Neural crest cell (in vitro differentiated cells): ENCODE measurements at places on chromosomes 2 and 18. TPM values are rescaled to one million over a fixed set of nuclear protein-coding genes. Genes with fewer than 3 reads are reported as not detected.

DNA sequence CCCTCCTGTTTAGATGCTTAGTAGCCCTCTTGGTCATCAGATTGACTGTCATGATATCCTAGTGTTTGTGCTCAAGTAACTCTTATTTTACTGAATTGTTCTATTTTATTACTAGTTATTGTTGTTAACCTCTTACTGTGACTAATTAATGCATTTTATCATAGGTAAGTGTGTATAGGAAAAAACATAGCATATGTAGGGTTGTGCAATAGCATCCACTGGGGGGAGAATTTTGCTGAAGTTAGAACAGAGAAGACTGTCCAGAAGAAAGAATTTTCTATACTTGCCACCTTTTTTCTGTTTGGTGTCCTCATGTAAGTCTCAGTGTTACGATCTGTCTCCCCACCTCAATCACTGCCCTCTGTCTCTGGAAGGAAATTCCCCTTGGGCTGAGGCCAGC, 177.4 kb downstream of the RPIA start:
- H3K4me3 ChIP-seq: no peak overlapping the region
- DNase-seq: no peak
- H3K27me3 ChIP-seq: no peaks in the 10 kb centered on the region
- H3K4me1 ChIP-seq: no peaks in the 10 kb centered on the region

GRCh38 chr2:12778369-12778768, 61.6 kb downstream of the TRIB2 start:
- no peaks in the 10 kb centered on the region for H3K36me3 ChIP-seq
- H3K4me3 ChIP-seq: no peak overlapping the region
- peaks cover 16% of the 10 kb centered on the region for H3K4me1 ChIP-seq
- no peak for DNase-seq

ANKRD29 gene
- total RNA-seq: 0.61 and 0.96 TPM in 2 replicates

GPR39 gene
- total RNA-seq: 0.25 and 0.35 TPM in 2 replicates

GRCh38 chr2:232038251-232038880, 76.9 kb downstream of the DIS3L2 start:
- no peak overlapping the region for H3K27ac ChIP-seq
- H3K36me3 ChIP-seq: peaks cover 38% of the 10 kb centered on the region
- H3K4me3 ChIP-seq: no peak overlapping the region
- DNase-seq: no peak
- H3K4me1 ChIP-seq: peaks cover 21% of the 10 kb centered on the region
- no peaks in the 10 kb centered on the region for H3K27me3 ChIP-seq

GRCh38 chr18:79252904-79253633, 142.7 kb upstream of the NFATC1 start:
- peaks cover 4% of the 10 kb centered on the region for H3K36me3 ChIP-seq
- H3K27me3 ChIP-seq: no peaks in the 10 kb centered on the region
- peaks cover 62% of the 10 kb centered on the region for H3K4me1 ChIP-seq

DNA sequence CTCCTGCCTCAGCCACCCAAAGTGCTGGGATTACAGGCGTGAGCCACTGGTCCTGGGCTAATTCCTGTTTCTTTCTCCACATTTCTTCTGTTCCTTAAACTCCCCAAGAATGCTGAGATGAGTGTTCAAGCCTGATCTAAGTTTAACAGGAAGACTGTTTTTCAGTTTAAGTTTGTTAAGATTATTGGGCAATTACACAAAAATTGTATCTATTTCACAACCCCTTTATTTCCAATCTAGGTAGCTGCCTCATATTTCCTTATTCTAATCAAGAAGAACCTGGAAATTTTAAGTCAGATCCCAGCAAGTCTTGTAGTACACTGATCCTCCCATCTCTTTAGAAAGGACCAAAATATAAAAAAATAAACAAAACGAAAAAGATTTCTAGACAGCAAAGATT, 11.7 kb downstream of the SFT2D3 start:
- H3K4me1 ChIP-seq: peaks cover 10% of the 10 kb centered on the region

AQP12B gene
- not detected in 2 replicates for total RNA-seq

DNA sequence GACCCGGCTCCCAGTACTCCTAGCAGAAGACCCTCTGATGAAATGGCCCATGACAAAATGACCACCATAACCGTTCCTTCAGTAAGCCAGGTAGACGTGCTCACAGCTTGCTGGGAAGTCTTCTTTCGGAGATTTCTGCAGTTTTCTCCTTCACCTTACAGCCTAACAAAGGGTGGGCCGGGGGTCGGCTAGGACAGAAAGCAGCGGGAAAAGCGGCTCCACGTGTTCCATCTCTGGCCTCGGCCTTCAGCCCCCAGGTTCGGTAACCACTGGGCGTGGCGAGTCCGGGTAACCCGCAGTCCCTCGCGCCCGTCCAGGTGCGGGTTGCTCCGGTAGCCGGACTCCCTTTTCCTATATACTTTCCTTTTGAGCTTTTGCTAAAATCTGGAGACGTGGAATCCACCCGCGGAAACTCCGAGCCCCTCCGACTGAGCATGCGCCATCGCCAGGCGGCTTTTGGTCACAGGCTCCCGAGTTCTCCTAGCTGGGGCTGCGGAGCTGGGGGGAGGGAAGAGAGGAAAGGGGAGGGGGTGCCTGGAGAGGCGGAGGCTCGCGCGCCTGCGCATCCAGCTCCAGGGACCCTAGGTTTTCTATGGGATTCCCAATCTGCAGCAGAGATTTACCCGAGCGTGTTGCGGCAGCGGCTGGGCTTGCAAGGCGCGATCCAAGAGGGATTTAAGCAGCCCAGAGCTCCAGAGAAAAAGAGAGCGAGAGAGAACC, at the start of gene VSNL1:
Gene VSNL1, plus strand, starts transcription at position 604 of the 720 bp plus-strand sequence. CDS start 51,379 bp downstream, outside the sequence.
- peaks cover 21% of the 10 kb centered on the region for H3K4me1 ChIP-seq
- H3K4me3 ChIP-seq: peak within 1 kb of the TSS; percentile 90
- peak; percentile 92 for DNase-seq
- no peaks in the 10 kb centered on the region for H3K36me3 ChIP-seq
- peaks cover 86% of the 10 kb centered on the region for H3K27me3 ChIP-seq

DNA sequence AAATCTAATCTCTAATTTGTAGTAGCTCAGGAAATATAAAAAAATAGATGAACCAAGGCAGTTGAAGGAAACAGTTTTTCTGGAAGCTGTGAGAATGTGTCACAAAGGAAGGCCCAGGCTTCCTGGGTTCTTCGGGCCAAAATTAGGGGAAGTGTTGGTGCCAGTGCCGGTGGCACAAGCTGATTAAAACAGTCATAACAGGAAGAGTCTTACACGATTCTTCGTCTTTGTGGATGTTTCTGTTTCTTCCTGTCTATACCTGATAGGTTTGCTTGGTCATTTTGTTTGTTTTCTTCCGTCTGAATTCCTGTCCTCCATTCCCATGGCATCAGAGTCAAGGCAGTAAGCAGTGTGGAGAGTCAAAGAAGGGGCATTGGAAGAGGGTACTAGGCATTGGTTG, 235.4 kb upstream of the RASGRP3 start:
- no peak for DNase-seq
- no peak overlapping the region for H3K27ac ChIP-seq
- no peaks in the 10 kb centered on the region for H3K36me3 ChIP-seq
